ENCODE measurements at places on chromosomes 2 and 18.

DNA sequence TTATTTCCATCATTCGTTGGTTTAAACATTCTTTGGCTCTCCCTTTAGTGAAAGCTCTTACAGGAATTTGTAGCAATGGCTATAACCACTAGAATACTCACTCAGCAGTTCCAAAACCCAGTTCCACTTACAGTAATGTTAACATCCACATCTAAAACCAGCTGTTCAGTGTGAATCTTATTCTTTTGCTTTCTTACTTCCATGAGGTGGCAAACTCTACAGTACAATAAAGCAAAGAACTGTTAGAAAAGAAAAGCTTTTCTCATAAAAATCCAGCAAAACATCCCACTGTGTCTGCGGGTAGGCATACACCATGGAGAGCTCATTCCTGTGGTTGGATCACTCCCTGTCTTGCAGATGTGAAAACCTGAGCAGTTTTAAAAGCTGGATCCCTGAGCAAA is 147.1 kb downstream of the ARHGAP28 start:
- no peak for DNase-seq

DNA sequence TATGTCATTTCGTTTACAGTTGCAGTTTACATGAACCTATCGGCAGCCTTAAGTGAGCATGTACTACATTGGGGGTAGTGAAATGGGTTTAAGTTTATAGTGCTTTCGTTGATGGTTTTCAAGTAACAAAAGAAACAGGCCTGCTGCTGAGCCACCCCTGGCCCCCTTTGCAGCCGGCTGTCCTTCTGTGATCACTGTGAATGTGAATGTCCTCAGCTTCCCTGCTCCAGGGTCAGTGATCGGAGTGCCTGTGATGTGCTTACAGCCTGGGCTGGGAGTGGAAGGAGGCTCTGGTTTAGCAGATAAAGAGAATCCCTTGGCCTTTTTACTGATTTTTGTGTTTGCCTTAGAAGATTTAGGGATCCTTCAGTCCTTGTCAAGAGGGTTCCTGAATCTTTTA is 154.2 kb downstream of the FAM210A start:
- DNase-seq: no peak

- no peak for DNase-seq
Measured at GRCh38 chr2:21779786-21780185, 656.0 kb downstream of the TDRD15 start.

- DNase-seq: peak; percentile 70
Measured at GRCh38 chr2:94986392-94986963, 39.0 kb upstream of the MAL start.

- DNase-seq: no peak
Measured at GRCh38 chr18:26667046-26667445, 118.7 kb upstream of the KCTD1 start.

GRCh38 chr2:66582987-66583880 is 148.3 kb downstream of the MEIS1 start:
- DNase-seq: no peak

DNA sequence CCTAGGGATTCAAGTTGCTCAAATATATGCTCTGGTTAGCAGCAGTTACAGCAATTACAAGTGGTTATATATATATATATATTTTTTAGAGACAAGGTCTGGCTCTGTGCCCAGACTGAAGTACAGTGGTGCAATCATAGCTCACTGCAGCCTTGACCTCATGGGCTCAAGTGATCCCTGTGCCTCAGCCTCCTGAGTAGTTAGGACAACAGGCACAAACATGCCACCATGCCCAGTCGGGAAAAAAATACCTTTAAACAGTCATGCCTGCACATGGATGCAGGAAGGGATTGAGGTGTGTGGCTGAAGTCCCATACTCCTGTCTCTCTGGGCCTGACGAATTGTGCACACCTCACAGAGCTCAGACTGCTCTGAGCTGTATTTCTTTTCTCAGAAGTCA is 19.6 kb upstream of the DNAH7 start:
- DNase-seq: no peak

DNA sequence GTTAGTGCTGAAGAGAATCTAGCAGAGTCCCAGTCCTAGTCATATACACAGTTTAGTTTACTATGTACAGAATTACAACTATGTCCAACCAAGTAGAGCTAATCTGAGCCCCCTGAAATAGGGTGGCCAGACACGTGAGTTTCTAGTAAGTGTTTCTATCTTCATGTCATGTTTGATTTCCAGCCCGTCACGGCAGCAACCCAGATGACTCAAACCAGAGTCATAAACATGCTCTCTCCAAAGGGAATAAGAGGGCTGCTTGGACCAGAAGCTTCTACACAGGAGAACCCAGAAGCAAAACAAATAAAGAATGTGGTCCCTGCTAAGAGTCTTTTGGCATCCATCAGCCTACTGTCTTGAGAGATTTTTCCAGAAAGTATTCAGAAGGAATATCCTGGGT is 64.9 kb upstream of the WIPF1 start:
- DNase-seq: no peak

- peak; percentile 71 for DNase-seq
Measured at GRCh38 chr2:44952143-44952805, 10.8 kb downstream of the SIX3 start.
